ENCODE measurements at places on chromosomes 5 and 9. TPM values are rescaled to one million over a fixed set of nuclear protein-coding genes. Genes with fewer than 3 reads are reported as not detected.
A peak's percentile ranks its signal among the peaks of the same experiment; 100 is the strongest.

- DNase-seq = no peak
These were observed 444.8 kb downstream of the SPOCK1 start for GRCh38 chr5:137054335-137054734.

PIP5K1B gene
- 2.4 TPM for total RNA-seq

PALM2AKAP2 gene
- total RNA-seq = 1.1 TPM

TAF11L5 gene
- not detected for total RNA-seq

GRCh38 chr9:133709015-133709611 lies 29.0 kb downstream of the SARDH start:
- DNase-seq = peak; percentile 69

GRCh38 chr9:106981396-106982287 lies 118.7 kb downstream of the ZNF462 start:
- no peak for DNase-seq

DNA sequence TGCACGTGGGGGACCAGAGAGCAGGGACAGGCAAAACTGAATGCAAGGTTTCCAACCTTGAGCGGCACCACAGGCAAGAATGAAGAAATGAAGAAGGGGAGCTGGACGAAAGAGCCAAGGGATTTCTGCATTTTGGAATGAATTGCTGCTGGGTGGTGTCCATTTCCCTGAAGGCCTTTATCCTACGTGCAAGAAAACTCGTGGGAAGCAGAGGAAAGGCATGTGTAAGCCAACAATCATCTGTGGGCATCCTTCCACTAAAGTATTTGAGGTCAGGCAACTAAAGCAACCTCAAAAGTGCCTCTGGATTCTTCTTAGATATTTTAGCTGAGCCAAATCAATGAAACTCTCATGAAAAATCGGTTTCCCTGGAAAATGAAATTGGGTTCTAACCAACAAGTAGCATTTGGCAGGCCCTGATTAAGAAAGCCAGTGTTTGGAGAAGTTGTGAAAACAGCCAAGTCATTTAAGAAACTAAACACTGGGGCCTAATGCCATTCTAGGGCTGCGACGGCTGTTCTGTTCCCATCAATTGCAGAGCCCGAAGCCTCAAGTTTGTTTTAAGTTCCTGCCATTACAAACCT lies 4.7 kb upstream of the TGFBI start:
- DNase-seq = no peak

DNA sequence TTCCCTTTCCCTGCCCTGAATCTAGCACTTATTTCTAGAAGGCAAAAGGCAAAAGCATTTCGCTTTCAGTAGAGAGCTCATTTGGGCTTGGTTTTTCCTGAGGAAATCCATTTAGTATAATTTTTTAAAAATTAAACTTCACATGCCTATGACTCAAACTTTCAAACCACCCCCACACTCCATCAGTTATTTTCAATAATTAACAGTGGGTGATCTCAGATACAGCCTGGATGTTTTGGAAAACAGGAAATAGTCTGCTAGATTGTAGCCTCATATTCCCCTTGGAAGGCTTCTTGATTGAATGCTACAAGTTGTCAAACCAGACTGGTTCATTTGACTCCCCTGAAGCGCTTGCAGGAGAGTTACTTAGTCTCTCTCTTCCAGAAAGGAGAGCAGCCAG lies 40.6 kb downstream of the SEMA5A start:
- no peak for DNase-seq

Measured in H7 (cell line).